ENCODE measurements at places on chromosomes 12 and 14.
A peak's percentile ranks its signal among the peaks of the same experiment; 100 is the strongest.

DNA sequence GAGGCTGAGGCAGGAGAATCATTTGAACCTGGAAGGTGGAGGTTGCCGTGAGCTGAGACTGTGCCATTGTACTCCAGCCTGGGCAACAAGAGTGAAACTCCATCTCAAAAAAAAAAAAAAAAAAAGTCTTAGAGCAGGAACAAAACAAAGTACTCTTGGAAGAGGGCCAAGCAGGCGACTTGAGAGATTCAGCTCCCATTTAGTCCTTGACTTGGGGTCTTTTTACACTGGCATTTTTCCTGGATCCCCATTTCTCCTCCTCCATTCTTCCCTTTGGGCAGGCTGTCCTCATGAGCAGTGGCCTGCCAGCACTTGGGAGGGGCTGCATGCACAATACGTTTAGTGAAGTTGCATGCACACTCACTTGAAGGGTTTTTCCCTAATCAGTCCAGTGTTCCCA is 72.9 kb downstream of the C14orf132 start:
- DNase-seq, result no peak

DNA sequence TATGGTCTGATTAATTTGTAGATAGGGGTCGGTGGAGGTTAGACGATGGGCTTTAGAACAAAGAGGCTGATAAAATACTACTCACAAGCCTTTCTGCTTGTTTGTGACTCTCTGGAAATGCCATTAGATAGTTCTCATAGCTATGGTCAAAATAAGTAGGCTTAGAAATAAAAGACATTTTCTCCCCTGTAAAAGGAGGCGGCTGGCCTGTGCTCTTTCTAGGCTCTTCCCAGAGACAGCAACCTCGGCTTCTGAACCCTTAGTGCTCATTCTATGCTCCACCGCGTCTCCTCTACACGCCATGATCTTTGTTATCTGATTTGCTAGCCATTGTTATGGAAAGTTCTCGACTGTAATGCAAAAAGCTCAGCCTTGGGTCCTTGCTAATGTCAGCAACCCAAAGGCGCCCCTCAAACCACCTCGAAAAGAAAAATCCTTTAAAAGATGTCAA is 64.5 kb downstream of the CRADD start:
- DNase-seq, result no peak

DNA sequence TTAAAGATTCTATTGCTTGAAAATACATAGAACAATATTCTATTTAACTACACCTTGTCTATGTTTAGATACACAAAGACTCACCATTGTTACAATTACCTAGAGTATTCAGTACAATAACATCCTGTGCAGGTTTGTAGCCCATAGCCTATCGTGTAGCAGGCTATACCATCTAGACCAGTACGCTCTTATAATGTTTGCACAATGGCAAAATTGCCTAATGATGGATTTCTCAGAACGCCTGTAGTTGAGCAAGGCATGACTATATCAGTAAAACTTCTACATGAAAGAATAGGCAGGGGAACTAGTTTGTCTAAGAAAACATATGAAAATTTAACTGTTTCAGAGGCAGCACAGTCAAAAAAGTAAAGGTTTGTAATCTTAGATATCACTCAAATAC is 375.9 kb downstream of the DAD1 start:
- no peak for DNase-seq

- no peak for DNase-seq
These were observed 198.0 kb upstream of the RTL1 start for GRCh38 chr14:101101456-101102056.

GRCh38 chr14:49553892-49554291 is 32.3 kb downstream of the RPS29 start:
- no peak for DNase-seq

GRCh38 chr12:96261557-96261956 is 67.4 kb downstream of the ELK3 start:
- no peak for DNase-seq

DNA sequence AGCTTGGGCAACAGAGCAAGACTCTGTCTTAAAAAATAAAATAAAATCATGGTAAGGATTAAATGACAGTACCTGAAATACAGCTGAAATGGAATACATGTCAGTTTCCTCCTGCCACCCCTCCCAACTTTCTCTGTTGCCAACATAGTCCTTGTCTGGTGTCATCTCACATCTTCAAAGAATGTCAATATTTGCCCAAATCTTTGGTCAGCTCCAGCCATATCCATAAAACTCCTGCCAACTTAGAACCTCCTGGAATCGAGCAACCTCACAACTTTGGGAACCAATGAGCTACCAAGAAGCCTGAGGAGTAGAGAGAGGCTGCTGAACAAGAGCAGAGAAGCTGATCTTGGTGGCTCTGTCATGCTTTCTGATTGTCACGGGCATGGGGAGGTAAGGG is 10.8 kb upstream of the LRRC10 start:
- no peak for DNase-seq

DNA sequence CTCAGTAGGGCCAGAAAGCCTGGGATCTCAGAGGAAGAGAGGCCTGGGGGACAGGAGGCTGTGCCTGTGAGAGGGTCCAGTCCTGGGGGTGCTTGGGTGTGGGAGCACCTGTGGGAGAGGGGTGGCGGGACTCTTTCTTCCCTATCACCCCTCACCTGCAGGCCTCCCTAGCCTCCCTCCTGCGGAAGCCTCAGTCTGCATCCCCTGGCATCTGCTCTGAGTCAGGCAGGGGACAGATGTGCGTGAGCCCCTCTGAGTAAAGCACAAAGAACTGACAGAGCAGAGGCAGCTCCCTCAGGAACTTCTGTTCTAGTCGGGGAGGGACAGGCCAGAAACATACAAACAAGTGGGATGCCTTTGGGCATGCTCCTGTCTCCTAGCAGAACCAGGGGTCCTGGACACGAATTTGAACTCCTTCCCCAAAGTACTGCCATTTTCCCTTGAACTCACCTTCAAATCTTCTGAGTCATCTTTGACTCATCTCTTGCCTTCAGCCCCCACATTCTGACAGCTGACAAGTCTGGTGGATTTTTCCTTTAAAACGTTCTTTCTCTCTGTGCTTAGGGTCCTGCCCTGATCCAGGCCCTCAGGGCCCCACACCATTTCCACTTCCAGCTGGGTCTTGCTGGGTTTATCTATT is 8.5 kb upstream of the HSP90AA1 start:
- no peak for DNase-seq

DNA sequence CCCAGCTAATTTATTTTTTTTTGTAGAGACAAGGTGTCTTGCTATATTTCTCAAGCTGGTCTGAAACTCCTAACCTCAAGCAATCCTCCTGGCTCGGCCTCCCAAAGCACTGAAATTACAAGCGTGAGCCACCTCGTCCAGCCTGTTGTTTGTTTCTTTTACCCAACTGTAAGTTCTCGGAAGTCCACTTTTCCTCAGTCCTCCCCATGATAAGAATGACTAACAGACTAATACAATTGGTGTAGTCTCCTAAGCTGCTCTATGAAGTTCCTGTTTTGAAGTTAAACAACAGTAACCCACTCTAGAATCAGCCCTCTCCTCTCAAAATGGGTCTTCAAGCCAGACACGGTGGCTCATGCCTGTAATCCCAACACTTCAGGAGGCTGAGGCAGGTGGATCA is 36.5 kb downstream of the HIGD1C start:
- no peak for DNase-seq

- DNase-seq, result no peak
These were observed 216.3 kb downstream of the C12orf42 start for GRCh38 chr12:103279444-103279843.

DNA sequence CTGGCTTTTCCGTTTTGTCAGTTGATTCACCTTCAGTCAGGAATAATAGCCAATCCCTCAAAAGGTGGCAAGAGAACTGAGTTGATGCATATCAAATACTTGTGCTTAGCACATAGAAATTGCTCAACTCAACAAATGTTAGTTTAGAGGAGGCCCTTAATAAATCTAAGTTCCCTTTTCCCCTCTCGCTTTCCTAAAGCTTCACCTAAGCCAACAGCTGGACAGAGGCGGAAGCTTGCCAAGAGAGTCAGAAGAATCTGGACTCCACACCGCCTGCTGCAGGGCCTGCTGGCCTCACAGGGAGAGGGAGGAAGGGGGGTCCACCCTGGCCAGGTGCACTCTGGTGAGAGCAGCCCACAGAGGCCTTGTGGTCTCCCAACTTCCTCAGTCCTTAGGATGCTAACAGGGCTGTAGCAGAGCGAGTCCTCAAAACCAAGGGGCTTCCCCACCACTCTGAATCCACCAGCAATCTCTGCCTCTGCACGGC is 213.1 kb downstream of the CHST11 start:
- no peak for DNase-seq

GRCh38 chr12:8455727-8456360 is at the start of gene CLEC6A:
Gene CLEC6A, plus strand, starts transcription at chr12:8455962. Its CDS starts 150 bp downstream, at chr12:8456112.
- no peak for DNase-seq

DNA sequence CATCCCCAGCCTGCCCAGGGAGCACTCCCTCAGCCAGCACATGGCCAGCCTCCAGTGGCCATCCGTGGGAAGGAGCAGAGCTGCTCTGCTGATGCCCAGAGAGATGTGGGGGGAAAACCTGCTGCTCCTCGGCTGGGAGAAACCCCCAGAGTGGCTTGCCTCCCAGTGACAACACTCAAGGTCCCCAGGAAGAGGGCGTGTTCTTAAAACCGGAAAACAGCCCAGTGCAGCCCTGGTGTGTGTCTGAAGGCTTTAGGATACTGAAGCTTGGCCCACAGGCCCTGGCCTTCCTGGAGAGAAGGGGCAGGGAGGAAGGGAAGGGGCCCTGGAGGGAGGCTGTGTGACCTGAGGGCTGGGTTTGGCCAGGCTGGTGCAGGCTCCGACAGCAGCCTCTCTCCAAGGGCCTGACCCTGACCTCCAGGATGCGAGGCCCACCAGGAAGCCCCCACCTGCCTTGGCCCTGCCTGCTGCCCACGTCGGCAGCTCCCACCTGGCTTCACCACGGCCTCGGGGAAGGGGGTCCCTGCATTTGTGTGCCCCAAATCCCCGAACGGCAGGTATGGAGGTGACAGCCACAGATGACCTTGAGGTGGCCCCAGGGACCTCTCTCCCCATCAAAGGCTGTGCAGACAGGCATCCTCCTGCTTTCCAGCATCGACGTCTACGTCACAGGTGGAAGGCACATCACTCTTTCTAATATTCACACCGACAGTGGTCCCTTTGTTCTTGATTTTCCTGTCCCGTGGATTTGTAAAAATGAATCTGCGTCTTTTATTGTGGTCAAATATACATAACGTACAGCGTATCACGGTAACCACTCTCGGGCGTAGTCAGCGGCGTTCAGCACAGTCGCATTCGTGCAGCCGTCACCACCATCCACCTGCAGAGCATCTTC is 190.0 kb upstream of the C14orf180 start:
- DNase-seq, result no peak

DNA sequence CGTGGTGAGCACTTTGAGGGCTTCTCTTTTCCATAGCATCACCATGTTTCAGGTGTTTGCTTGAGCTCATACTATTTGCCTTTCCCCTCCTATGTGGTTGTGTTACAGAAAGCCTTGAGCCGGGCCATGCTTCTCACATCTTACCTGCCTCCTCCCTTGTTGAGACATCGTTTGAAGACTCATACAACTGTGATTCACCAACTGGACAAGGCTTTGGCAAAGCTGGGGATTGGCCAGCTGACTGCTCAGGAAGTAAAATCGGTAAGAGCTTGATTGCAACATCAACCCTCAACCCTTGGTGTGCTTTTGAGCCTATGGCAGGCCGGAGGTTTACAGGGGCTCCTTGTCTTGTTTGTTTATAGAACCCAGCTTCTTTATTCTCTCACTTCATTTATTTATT is 8.1 kb downstream of the LETMD1 start:
- DNase-seq, result no peak

DNA sequence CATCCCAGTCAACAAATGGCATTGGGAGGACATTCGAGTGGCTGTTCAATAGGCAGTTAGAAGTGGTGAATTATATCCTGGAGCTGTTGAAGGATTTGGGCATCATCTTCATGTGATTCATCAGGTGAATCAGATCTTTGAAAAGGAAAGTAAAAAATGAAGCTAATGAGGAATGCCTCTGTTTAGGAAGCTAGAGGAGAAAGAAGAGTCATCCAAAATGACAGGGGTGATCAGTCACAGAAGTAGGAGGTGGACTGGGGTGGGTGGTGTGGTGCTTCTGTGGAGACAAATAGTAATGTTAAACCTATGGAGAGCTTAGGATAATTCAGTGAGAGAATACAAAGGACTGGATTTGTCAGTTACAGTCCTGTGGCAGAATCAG is 32.7 kb downstream of the DIP2B start:
- no peak for DNase-seq

DNA sequence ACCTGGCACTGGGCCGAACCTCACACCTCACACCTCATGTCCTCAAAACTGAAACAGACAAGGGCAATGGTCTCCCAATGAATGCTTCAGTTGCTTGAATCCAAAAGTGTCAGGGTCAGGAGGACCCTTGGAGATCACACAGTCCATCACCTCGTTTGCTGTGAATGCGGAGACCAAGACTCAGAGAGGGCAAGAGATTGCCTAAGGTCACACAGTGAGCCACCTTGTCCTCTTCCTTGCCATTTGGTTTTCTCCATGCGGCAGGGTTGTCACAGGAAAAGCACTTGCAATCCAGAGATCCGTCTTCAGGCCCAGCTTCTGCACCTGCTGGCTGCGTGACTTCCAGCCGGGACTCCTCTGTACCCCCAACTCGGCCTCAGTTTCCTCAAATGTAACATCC is 28.0 kb downstream of the MVK start:
- DNase-seq, result no peak

- no peak for DNase-seq
These were observed 303 bp downstream of the SAMD4A start for GRCh38 chr14:54567224-54567638.

GRCh38 chr12:48486679-48487078 is 4.4 kb downstream of the C12orf54 start:
- DNase-seq, result no peak

- DNase-seq, result no peak
These were observed 130.1 kb downstream of the PRKCH start for GRCh38 chr14:61451491-61451890.

DNA sequence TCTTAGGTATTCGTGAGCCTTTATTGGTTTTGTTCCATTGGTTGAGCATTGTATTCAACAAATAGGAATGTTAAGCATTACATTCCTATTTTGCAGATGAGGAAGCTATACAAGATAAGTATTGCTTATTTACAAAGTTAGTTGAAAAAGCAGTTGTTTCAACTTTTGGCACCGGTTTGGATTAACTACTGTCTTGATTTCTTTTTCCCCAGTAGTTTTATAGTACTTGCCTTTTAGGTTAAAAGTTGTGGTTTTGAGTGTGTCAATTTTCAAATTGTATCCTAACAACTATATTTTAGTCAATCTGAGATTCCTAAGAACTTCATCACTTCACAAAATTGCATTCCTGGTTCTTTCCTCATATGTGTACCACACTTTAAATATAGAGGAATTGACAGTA is 23.8 kb upstream of the MBIP start:
- no peak for DNase-seq

DNA sequence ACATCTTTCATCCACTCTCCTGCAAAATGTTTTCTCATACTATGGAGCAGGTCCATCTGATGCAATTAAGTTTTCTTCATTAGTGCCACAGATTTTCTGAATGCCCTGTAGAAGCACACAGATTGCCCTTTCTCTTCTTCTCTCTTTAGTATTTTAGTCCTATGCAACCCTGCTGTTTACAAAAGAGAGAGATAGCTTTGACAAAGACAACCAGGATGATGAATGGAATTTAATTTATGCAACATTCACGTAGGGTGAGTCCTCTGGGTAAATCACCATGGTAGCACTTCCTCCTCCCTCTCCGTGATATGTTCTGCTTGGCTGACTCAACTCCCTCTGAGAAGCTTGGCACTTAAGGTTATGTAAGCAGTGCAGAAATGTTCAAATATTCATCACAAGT is 400.9 kb upstream of the PDE3A start:
- DNase-seq, result no peak

GRCh38 chr12:109654357-109654756 is 59.3 kb upstream of the FAM222A start:
- no peak for DNase-seq

GRCh38 chr12:49017891-49018260 is 700 bp downstream of the PRKAG1 start:
- peak; percentile 41 for DNase-seq

Data from stimulated activated CD8-positive, alpha-beta memory T cell treated with anti-CD3 and anti-CD28 coated beads, Interleukin-15, amount 100 ng/mL, for 48 hours (primary cell).